ENCODE measurements at places on chromosomes 7 and 10.

DNA sequence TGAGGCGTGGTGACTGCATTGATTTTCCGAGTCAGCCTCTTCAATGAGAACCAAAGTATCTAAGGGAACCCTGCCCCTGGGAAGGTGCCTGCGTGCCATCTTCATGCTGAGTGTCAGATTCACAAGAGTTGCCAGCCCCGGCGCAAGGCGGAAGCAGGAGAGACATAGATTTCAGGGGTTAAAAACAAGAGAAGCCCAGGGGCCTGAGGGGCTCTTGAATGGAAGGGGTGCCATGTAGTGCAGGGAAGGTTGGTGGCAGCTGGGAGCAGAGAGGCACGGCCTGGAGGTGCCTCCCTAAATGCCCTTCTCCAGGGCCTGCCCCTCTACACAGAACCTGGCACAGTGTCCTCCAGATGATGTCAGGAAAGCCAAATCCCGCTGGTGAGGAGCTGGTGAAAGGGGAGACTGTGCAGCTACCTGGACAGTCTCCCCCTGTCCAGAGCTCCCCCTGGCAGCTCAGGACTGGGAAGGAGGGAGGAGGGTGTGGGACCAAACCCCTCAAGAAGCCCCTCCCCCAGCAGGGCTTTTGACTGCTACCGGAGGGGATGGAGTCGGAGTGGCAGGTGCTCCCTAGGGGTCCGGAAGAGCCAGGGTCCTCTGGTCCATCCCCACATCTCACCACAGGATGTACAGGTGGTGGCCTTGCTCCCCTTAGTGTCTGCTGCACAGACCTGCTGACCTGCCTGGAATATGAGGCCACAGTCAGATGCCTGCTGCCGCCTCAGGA is 137.9 kb downstream of the TCERG1L start:
- no peak for DNase-seq

- DNase-seq, result no peak
These were observed 8.9 kb downstream of the CHAT start for GRCh38 chr10:49622426-49623425.

GRCh38 chr7:1550846-1551155 is 5.2 kb downstream of the TMEM184A start:
- DNase-seq, result no peak

DNA sequence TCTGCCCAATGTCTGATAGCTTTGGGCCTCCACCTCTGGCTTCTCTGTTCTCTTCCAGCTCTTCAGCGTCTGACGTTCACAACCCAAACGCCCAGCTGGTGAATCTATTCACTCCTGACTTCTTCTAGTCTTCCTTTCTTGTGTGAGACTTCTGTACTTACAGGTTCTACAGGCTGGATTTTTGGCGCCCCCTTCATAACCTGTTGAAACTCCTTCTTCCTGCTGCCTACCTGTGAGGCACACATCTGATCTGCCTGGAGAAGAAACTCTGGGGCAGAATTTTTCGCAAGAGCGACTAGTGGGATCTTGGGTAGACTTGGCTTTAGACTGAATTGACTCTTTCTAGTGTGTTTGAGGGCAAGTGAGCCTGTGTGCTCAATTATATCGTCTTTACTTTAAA is 249.3 kb downstream of the REEP3 start:
- no peak for DNase-seq

DNA sequence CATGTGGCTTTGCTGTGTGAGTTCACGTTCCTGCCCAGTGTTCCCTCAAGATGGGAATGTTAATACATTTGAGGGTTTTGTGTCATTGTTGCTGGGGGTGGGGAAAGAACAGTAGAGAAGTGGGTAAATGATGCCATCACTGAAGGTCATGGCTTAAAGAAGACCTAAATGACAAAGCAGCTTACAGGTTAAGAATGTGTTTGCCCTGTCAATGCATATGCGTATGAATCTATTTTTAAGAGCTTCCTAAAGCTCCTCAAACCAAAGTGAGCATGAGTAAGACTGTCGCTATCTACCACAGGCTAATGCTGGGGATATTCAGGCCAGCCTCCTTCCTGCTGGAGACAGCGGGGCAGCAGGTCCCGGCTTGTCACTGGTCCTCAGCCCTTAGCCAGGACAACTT is 162.9 kb downstream of the CREB5 start:
- no peak for DNase-seq
